ENCODE measurements at places on chromosomes 7 and 10.

DNA sequence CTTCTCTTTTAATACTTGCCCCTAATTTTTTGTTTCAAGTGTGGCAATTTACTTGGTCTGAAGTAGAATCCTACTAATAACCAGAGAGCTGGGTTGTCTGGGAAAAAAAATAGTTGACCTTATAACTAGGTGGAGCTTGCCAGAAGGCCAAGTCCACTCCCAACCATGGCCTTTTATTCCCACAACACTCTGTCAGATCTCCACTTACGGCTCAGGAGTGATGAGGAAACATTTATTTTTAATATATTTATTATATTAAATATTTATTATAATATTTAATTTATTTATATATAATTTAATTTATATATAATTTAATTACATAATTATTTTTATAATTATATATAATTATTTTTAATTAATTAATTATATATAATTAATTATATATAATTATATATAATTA, 58.8 kb downstream of the TSPAN12 start:
- no peak for DNase-seq

DNA sequence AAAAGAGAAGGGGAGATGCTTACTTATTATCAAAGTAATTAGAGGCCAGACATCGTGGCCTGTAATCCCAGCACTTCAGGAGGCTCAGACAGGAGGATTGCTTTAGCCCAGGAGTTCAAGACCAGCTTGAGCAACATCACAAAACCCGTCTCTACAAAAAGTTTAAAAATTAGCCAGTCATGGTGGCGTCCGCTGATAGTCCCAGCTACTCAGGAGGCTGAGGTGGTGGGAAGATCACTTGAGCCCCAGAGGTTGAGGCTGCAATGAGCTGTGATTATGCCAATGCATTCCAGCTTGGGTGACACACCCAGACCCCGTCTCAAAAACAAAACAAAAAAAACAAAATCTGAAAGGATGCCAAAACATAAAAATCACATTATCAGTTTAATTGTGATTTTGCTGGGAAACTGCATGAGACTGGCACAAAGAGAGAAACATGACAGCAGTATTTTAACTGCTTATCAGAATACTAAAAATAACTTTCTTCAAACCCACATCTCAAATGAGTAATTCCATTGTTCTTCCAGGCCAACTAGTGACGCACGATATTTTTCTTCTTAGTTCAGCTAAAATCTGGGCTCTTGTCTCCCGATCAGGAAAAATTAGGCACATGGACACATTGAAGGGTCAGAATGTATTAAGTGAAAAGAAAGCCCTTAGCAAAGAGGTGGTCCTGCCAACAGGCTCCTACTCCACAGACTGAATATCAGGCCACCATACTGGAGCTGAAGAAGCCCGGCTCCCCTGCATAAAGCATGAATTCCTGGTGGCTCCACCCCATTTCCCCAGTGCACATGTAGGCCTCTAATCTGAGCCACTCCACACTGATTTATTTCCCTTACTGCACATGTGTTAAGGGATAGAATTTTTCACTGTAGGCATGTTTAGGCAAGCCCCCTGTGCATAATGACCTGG, 9.6 kb upstream of the CCM2 start:
- no peak for DNase-seq

GRCh38 chr7:80724249-80724871, 85.9 kb downstream of the CD36 start:
- DNase-seq = peak; percentile 99

GRCh38 chr7:133528796-133529195, 275.9 kb downstream of the EXOC4 start:
- DNase-seq = no peak

DNA sequence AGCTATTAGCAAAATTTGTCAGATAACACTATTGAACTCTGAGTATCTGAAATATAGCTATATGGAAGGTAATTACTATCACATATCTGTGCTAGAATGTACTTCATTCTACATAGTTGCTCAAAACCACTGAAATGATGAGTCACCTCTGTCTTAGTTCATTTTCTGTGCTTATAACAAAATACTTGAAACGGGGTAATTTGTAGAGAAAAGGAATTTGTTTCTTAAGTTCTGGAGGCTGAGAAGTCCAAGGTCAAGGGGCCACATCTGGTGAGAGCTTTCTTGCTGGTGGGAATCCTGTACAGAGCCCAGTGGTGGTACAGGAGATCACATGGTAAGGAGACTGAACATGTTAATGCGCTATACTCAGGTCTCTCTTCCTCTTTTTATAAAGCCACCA, 41.9 kb upstream of the TNKS2 start:
- DNase-seq = peak; percentile 83

DNA sequence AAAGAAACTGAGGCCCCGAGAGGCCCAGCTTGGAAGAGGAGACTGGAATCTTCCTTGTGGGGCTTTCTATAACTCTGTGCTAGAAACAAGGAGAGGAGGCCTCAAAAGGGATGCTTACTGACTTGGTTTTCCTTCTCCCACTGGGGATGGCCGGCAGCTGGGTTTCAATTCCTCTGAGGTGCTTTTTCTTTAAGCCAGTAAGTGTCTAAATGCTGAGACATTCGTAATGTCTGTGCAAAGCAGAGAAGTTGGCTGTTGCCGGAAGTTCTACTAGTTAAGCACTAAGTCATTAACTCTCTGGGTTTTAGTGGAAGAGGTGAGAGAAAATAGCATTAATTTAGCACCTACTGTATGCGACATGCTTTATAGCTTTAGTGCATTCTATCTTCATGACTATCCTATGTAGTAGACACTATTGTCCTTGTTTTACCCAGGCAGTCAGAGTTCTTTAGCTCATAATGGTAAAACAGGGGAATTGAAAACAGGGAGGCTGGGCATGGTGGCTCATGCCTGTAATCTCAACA, 135.2 kb downstream of the RGS10 start:
- DNase-seq = no peak

GRCh38 chr10:14723052-14723689, 51.5 kb downstream of the FAM107B start:
- DNase-seq = no peak

GRCh38 chr10:35388197-35388596, 51.9 kb downstream of the CCNY start:
- DNase-seq = no peak

DNA sequence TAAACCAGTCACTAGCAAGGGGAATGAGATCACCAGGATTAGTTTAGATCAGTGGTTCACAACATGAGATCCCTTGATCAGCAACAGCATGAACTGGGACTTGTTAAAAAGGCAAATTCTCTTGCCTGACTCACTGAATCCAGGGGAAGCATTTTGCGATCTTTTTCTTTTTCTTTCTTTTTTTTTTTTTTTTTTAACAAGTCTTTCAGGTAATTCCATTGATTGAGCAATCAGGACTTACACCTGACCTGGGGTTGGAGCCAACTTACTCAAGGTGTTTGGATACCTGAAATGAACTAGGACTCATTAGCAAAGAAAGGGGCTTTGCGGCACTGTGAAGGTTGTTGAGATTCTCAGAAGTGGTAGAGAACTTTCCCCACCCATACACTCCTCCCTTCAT, 47.1 kb upstream of the PRR15 start:
- no peak for DNase-seq

- DNase-seq = no peak
Observed at GRCh38 chr10:114663626-114664025, 5.6 kb upstream of the ABLIM1 start.

DNA sequence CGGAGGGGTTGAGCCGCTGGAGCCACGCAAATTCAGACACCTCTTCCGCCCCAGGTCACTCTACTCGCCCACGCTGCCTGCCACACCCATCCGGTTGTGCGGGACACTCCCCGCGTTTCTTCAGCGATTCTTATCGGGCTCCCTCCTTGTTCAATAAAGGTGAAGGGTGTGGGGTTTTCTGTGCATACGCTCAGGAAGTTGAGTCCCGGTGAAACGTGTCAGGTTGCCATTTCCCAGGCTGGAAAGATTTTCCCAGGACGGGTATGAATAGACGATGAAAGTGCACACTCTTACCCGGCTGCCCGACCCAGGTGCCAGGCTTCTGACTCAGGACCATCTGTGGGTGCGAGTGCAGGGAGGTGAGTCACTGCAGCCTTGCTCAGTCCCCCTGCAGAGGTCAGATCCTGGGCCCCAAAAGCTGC, 22.0 kb downstream of the KLF6 start:
- DNase-seq = peak; percentile 26

DNA sequence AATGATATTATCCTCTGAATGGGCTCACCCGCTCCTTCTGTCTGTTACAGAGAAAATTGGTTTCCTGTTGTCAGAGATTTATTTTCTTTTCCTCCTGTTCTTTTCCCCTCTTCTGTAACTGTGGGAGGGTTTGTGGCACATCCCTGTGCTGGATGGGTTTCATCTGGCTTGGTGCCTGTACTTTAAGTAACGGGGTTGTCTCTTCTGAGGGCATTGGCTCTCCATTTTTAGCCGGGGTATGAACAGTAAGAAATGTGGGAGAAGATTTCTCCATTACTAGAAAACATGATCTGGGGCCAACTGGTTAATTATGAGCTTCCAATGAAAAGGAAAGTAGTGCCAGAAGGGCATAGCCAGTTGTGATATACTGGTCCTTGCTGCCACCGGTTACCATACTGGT, 142.6 kb downstream of the SND1 start:
- no peak for DNase-seq

GRCh38 chr10:109887776-109888175, 35.5 kb downstream of the XPNPEP1 start:
- no peak for DNase-seq

- no peak for DNase-seq
Observed at GRCh38 chr10:49289480-49289879, 9.5 kb upstream of the C10orf71 start.

- no peak for DNase-seq
Observed at GRCh38 chr10:72847681-72848080, 45.9 kb upstream of the OIT3 start.

DNA sequence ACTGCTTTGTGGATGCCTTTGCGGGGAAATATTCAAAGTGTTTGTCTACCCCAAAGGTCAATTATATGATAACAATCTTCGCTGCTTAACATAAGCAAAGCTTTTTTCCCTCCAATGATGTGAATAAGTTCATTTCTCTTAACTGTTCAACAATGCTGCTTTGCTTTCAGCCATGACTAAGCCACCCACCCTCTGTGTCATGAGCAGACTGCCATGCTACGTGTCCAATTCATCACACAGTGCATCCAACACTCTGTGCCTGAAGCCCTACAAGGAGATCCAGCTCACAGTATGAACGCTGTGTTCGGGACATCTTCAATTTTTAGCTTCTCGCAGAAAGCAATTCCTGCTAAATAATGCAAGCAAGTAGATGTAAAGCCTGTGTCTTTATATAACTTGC, 5.7 kb upstream of the TAS2R40 start:
- peak; percentile 17 for DNase-seq

- DNase-seq = no peak
Observed at GRCh38 chr10:51961401-51961800, 262.0 kb upstream of the CSTF2T start.

GRCh38 chr10:53765311-53765710, 992.7 kb upstream of the MBL2 start:
- no peak for DNase-seq

- no peak for DNase-seq
Observed at GRCh38 chr10:79024296-79024695, 44.5 kb upstream of the ZMIZ1 start.

DNA sequence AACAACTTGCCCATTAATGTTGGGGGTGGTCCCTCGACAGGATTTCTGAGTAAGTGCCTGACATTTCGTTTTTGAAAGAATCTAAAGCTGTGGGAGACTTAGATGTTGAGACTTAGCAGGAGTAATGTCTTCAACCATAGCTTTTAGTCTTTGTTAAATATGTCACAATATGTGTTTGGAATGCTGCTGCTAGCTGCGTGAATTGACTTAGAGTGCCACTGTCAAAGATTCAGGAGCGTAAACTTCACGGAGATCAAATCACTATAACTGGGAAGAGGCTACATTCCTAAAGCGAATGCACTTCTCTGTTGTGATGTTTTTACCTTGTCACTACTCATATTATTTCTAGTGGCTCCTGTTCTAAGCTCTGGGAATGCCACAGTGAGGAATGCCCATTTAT, 91.3 kb upstream of the SAMD8 start:
- no peak for DNase-seq

DNA sequence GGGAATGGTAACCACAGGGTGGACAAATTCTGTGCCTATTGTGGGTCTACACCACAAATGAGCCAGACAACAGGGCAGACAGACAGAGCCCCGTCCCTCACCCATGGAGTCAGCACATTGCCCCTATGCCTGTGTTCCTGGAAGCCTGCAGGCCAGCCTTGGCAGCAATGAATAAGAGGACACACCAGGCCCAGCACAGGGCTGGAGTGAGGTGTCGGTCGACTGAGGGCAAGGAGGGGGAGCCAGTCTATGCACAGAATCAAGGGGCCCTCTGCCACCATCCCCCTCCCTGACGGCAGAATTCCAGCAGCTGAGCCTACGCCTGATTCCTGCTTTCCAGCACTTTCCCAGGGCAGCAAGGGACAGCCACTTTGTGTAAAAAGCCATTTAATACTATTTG, 98.2 kb downstream of the CALN1 start:
- no peak for DNase-seq

All from AG10803 (cell line).